Lung microvascular endothelial cell (primary cell): ENCODE measurements at places on chromosomes 4 and X. TPM values are rescaled to one million over a fixed set of nuclear protein-coding genes. Genes with fewer than 3 reads are reported as not detected.
A peak's percentile ranks its signal among the peaks of the same experiment; 100 is the strongest.

DNA sequence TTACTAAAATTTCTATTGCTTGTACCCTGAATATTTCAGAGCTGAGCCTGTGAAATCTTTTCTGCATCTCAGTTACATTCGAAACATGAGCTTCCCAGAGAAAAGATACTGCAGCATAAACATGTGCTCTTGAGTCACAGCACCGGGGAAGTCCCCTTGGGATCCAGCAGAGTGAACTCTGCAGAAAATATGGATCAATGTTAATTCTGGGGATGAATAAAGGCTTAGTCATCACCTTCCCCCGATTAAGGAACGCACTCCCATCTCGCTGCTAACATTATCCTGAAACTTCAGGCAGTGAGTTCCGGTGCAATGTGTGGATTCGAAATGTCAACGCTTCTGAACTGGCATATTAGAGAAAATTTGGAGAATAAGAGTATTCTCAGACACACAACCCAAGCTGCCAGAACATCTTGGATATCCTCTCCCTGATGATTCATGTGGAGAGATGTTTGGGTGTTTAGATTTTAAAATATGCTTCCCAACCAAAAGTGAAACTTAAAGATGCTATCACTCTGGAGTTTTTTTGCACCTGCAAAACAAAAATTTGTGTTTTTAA is 90.8 kb downstream of the IRF2 start:
- DNase-seq: peak; percentile 94

DNA sequence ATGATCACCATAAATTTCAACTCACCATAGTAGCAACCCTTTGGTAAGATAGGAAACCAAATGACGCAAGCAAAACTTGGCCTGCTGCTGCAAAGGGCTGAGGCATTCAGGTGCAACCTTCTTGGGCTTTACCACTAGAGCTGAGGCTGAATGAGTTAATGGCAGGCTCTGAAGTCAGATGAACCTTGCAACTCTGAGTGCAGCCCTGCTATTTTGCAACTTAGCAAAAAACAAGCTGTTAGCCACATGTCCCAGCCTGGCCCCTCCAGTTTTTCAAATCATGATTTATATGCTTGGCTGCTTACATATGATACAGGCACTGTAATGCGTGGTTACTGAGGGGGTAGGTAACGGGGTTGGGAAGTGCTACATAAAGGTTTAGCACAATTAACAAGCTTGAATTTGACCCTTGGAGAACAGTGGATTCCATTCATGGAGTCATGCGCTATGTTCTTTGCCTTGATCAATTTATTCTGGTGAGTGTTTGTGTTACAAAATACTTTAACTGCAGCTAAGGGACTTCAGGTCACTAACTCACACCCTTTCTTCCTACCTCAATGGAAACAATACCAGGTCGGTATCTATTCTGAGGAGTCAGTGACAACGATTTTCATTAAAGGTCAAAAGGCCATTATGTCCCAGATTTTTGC is 80.5 kb upstream of the PPARGC1A start:
- DNase-seq: no peak

DNA sequence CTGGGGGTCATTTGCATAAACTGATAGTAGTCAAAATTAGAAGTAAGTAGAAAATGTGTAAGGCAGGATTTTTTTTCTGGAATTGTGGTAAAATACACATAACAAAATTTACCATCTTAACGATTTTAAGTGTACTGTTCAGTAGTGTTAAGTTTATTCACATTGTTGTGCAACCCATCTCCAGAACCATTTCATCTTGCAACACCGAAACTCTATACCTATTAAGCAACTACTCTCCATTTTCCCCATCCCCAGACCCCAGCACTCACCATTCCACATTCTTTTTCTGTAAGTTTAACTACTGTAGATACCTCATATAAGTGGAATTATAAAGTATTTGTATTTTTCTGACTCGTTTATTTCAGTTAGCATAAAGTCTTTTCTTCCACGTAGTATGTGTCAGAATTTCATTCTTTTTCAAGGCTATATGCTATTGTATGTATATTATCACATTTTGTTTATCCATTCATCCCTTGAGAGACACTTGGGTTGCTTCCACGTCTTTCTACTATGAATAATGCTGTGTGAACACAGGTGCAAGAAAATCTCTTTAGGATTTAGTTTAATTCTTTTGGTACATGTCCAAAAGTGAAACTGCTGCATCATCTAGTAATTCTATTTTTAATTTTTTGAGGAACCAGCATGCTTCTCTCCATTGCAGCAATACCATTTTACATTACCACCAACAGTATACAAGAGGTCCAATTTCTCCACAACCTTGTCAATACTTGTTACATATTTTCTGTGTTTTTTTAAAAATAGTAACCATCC is 39.1 kb upstream of the NSUN7 start:
- no peak for DNase-seq

DNA sequence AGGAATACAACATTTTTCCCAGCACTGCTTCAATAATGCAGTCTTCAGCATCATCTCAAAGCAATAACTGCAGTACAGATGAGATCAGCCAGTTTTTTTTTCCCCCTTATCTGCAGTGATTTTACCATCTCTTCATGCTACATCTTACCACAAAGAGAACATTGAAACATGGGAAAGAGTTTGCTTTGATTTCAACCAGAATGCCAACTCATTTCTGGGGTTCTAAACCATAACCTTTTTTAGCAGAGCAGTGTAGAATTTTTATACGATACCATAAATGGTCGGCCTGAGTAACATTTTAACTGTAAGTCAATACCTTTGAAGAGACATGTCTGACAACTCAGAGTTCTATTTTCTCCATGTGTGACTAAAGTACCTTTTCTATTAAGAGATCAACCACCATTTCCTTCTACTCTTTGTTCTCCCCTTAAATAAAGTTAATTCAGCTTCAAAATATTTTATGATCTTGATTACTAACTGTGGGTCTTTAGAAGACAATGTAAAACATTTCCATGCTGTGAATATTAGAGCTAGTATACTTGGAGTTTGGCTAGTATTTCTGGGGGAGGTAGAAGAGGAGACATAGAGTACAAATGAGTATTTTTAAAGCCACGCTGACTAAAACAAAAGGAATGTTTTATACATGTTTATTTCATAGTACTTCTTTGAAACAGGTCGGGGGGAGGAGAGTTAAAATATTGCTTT is 69.1 kb downstream of the TET2 start:
- no peak for DNase-seq

GRCh38 chr4:159706704-159707103 is 603.8 kb downstream of the RAPGEF2 start:
- no peak for DNase-seq

DNA sequence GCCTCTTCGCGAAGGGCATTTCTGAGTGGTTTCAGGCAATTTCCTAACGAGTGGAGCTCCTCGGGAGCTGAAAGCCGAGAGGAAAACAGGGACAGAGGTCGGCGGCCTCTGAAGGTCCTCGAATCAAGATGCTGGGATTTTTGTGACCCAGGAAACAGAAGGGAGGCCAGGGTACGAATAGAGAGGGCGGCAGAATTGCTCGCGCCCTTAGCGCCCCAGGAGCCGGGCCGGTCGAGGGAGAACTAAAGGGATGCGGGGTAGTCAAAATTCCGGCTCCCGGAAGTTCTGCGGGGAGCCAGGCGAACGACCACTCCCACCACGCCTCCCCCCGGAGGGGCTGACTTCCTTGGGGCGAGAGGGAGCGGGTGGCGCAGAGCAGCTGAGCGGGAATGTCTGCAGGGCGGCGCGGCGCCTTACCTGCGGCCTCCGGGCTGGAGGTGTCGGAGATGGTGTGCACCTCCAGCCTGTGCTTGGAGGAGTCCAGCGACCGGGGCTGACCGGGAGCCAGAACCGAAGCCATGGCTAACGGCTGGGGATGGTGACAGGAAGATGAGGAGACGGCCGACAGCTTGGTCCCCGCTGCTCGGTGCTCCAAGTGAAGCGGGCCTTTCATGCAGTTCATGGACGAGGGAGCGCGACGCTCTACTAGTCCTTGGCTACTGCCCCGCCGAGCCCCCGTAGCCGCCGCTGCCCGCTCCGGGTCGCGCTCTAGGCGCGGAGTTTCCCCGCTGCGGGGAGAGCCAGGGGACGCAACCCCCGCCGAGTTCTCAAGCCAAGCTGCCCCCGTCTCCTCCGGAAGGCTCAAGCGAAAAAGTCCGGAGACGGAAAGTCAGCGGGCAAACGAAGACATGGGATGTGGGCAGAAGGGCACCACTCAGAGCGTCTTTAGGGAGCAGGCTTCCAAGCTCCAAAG is 782 bp downstream of the PITX2 start:
- peak; percentile 21 for DNase-seq

GRCh38 chr4:123217664-123218063 is 178.9 kb upstream of the SPRY1 start:
- peak; percentile 6 for DNase-seq

GRCh38 chr4:83191026-83191425 is 76.5 kb upstream of the PLAC8 start:
- DNase-seq: no peak

DNA sequence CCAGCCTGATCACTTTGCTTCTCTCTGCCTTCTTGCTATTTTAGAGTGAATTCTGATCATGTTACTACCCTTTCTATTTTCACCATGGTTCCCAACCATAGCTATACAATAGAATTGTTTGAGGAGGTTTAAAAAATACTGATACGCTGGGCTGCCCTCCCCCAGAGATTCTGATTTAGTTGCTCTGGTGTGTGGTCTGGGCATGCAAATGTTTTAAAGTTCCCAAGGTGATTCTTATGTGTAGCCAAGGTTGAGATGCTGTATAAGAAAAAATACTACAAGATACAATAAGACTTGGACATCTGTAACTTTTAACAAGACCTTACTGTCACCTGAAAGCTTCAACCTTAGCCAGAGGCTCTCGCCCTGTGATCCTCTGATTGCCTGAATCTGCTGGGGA is 22.2 kb upstream of the INTS6L start:
- no peak for DNase-seq

DNA sequence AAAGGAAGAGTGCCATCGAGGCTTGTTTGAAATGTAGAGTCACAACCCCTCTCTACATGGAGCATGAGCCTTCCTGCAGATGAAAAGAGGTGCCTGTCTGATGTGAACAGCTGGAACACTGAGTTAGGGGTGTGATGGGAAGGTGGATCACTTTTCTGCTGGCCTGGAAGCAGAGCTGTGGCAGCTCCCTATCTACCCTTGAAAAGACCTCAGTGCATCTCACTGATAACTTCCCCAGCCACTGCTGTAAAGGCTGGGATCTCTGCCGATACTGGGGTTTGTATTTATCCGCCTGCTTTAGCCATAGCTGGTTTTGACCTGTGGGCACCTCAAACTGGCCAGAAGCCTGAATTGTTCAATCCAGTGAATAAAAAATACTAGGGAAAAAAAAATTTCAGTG is 46.8 kb downstream of the HPGD start:
- no peak for DNase-seq

GRCh38 chrX:56793112-56793430 is 64.0 kb downstream of the NBDY start:
- no peak for DNase-seq

DNA sequence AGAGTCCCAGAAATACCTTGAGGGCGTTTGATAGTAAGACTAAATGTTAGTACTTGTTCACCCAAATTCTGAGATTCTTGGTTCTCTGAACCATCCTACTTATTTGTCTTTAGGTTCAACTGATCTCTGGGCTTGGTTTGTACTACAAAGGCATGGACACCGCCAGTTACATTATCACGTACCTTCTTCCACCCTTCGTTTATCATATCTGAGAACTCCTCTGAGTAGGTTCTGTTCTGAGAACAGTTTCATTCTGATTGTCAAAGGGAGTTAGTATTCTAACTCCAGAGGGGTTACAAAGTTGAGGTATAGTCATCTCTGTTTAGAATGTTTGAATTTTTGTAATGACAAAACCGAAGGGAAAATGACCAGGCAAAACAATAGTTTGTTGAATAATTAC is 19.3 kb downstream of the ZFX start:
- DNase-seq: no peak

DNA sequence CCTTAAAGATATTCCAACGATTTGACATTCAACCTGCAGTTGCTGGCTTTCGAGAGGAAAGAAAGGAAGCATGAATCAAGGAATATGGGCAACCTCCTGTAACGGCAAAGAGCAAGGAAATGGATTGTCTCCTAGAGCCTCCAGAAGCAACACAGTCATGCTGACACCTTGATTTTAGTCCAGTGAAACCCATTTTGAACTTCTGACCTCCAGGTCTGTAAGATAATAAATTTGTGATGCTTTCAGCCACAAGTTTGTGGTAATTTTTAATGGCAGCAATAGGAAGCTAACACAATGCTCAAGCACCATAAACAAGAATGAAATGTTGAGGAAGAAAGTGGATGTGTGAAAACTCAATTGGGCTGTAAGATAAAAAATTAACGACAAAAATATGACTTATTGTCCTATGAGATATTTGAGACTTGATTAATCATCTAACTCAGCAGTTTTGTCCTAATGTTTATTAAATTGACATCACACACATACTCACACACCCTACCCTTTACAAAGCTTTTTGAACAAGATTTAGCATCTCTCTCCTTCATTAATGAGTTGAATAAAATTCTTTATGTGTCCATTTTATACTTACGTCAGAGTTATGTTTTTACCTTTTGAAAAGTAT is 857.2 kb upstream of the INTU start:
- DNase-seq: no peak

The SUPT20HL1 gene
- not detected in 2 replicates for total RNA-seq

The LRAT gene
- not detected in 2 replicates for total RNA-seq

The TCEAL5 gene
- not detected in 2 replicates for total RNA-seq

The CPLX1 gene
- not detected in 2 replicates for total RNA-seq

The RS1 gene
- not detected in 2 replicates for total RNA-seq
